ENCODE measurements at places on chromosomes 3 and 15.

DNA sequence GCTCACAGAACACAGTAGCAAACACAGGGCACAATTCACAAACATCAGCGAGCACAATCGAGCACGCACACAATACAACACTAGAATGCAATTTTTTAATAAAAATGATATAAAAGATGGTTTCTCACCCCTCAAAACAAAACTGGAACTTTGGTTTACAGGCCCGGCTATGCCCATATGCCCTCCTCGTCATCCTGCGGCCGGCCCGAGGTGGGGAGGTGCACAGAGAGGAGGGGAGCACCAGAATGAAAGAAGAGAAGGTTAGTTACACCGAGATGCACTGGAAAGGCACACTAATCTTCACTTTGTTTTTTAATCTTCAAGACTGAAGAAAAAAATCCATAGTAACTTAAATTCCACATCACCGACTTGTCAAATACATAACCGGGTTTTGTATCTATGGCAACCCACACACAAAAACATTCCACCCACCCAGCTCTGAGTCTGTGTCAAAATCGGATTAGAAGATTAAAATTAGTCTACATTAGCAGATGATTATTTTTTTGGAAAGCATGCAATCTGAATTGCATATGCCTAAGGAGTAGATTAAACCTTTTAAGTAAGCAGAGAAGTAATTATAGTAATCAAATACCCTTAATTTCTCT is 196.7 kb upstream of the WNT5A start:
- DNase-seq, result no peak

- DNase-seq, result no peak
These were observed 188.6 kb downstream of the FNDC3B start for GRCh38 chr3:172228036-172228415.

DNA sequence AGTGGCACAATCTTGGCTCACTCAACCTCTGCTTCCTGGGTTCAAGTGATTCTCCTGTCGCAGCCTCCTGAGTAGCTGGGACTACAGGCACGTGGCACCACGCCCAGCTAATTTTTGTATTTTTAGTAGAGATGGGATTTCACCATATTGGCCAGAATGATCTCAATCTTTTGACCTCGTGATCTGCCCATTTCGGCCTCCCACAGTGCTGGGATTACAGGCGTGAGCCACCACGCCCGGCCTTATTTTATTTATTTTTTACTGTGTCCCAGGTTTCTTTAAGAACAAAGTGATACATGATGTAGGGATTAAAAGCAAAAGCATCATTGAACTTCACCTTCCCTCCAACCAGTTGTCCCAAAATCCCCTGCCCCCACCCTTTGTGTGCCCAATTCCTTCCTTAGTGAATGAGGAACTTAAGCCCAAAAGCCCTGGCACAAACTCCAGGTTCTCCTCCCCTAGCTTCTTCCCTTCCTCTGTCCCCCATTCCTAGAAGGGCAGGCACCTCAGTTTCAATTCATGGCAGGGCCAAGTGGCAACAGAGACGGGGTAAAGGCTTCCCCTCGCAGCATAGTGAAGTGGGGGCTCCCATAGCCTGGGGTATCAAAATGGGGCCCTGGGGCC is 23.7 kb upstream of the RPN1 start:
- no peak for DNase-seq

- no peak for DNase-seq
These were observed 66.4 kb upstream of the AGTR1 start for GRCh38 chr3:148631124-148631903.

DNA sequence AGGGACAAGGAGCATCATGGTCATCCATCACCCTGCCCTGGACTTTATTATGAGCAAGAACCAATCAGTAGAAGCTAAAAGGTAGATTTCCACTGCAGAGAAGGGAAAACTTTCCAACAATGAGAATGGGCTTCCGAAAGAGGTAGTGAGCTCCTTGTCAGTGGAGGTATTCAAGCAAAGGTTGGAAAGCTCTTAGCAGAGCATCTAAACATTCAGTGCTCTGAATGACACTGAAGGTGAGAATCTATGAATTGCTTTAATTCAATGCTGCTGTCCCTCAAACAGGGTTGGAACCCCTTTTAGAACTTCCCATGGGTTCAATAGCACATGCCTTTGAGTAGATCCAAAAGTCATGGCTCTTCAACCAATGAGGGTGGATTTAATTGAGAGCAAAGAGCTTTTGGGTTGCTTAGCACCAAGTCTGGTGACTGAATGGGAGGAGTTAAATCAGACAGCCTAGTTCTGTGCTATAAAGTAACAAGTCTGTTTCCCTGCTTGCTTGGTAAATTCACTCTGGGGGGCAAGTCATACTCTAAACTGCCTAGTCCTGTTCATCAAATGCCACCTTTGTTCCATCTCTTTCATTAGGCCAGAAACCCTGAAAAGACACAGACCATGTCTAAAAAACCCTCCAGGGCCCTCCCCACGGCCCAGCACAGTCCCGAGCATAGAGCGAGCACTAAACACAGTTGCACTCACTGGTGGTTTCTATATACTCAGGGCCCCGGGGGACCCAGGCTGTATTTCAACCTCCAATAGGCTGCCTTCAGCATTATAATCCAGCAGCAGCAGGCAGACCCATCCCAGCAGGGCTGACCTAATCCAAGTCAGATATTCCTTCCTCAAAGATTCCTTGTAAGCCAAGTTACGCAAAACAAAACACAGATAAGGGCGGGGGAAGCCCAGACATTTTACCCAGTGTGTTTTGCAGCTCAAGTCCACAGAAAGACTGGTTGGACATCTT is 161.2 kb downstream of the MEGF11 start:
- no peak for DNase-seq

DNA sequence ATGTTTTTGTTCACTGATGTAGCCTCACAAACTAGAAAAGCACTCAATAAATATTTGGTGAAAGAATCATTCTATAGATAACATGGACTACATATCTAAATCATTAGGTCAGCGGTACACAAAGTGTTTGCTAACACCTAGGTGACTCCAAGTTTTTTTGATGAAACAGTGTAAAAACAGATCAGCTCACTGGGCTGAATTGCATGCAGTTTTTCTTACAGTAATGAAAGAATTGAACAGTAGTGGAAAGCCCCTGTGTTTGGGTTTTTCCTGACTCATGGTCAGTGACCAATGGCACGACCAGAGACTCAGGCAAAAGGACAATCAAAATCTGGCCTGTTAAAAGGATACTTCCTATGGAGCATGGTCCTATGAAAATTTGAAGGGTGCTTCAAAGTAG is 384.3 kb upstream of the EPHA6 start:
- DNase-seq, result no peak
